ENCODE measurements at places on chromosomes 4 and X.

DNA sequence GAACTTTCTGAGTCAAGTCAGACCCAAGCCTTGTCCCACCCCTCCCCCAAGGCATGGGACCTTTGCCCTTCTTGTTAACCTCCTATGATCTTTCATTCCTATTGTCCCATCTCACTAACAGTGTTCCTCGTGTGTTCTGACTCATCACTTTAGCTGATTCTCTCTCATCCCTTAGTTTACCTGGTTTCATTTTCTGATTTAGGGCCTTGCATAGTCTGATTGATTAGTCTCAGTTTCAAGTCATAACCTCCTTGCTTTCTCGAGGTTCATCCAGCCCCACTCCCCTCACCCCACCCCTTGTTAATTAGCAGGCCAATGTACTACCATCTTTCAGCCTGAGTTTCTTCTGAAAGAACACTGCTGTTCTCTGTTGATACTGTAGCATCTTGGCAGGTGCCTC lies 517.4 kb downstream of the RPA4 start:
- no peak for DNase-seq

- no peak for DNase-seq
These were observed 13.8 kb upstream of the ADAMTS3 start for GRCh38 chr4:72582853-72583252.

GRCh38 chr4:184732126-184732525 lies 1.8 kb downstream of the CENPU start:
- DNase-seq = no peak

GRCh38 chr4:161664740-161665139 lies 499.1 kb downstream of the FSTL5 start:
- DNase-seq = no peak

DNA sequence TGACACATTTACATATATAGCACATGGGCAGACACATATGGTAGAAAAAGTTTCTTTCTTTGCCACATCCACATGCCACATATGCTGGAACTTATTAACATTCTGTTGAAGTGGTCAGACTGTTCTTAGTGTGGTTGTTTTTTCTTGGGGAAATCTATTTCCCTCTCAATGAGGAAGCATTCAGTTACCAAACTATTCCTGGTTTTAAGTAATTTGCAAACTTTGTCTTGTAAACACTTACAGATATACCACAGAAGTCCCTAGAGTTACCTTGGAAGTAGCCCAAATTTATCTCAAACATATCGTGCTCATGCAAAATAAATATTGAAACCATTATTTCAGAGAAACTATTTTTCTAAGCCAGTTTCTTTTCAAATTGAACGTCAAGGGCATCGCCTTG lies 625.5 kb upstream of the INTU start:
- no peak for DNase-seq

DNA sequence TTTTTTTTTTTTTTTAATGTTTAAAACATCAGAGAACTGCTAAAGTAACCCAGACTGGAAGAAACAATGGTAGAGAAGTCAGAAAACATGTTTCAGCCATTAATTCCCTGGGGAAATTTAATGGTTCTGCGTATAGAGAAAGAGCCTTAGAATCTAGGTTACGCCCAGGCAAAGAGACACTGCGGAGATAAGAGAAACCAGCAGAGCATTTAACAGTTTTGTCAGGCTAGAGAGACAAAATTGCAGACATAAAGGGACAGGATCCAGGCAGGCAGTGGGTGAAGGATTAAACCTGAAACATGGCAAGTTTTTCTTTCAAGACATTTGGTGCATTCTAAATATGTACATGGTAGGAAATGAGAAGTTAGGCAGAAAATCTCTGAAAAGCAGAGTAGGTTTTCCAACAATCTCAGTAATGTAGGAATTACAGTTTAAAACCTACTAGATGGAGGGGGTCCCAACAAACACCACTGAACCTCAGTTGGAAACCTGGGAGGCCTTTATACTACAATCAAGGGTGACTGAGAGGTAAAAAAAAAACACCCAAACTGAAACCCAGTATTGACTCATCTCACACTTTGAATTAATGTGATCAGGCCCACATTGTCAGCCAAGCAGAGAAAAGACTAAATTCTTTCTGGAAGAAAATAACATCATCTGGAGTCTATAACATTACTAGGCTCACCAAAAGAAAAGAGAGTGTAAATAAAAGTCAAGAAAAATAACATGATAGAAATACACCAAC lies 254.2 kb upstream of the NWD2 start:
- no peak for DNase-seq

DNA sequence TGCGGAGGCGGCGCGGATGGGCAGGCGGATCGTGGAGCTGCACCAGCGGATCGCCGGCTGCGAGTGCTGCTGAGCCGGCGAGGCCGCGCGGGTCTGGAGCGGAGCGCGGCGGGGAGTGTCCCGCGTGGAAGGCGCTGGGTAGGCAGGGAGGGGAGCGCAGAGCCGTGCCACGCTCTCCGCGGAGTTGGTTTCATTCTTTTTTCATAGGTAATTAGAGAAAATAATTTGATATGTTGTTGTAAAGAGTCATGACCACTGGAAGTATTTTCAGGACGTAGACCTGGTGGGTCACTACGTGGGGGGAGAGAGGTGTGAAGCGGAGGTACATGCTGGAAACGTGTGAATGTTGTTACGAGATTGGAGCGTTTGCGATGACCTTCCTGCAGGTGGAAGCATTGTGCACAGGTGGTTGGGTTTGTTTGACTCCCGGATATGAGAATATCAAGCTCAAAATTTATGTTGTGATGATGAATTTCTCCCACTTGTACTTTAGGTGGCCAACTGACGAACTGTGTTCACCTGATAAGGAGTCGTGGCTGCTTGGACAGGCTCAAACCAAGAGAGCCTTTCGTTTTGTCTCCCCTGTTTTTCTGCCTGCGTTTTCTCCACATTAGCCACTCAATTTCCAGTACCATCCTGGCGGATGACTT lies 19.1 kb upstream of the S100P start:
- DNase-seq = no peak

- no peak for DNase-seq
These were observed 423 bp downstream of the RPL39 start for GRCh38 chrX:119790977-119791436.

DNA sequence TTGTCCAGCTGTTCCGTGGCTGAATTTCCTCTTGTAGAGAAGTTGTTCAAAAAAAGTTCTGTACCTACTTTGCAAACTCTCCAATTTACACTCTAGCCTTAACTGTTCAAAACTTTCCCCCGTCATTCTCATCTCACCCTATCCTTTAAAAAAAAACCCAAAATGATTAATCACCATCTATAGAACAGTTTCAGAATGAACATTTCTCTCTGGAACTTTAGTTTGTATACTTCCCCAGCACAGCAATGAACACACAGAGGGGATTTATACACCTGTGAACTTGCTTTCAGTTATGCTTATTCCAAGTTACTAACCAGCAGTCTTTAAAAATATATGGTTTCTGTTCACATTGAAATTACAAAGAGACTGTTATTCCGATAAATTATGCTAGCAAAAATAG lies 1.2 kb downstream of the GEMIN8 start:
- DNase-seq = no peak

DNA sequence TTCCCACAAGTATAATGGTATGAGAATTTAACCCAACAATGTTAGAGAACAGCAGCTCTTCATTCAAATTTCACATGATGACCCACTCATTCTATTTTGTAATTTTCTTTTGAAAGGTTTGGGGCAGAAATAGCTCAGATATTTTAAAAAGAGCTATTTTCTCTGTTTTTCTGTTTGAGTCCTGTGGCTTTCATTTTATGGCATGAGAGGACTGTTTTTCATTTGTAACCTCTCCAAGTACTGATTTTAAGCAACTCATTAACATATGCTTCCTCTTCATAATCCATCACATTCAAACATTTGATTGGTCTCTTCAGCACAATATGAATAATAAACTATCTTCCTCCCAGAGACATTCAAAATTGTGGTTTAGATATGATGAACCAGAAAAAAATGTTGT lies 129.0 kb upstream of the TEX13A start:
- no peak for DNase-seq

- DNase-seq = no peak
These were observed 209.5 kb upstream of the AFF2 start for GRCh38 chrX:148290931-148291330.

DNA sequence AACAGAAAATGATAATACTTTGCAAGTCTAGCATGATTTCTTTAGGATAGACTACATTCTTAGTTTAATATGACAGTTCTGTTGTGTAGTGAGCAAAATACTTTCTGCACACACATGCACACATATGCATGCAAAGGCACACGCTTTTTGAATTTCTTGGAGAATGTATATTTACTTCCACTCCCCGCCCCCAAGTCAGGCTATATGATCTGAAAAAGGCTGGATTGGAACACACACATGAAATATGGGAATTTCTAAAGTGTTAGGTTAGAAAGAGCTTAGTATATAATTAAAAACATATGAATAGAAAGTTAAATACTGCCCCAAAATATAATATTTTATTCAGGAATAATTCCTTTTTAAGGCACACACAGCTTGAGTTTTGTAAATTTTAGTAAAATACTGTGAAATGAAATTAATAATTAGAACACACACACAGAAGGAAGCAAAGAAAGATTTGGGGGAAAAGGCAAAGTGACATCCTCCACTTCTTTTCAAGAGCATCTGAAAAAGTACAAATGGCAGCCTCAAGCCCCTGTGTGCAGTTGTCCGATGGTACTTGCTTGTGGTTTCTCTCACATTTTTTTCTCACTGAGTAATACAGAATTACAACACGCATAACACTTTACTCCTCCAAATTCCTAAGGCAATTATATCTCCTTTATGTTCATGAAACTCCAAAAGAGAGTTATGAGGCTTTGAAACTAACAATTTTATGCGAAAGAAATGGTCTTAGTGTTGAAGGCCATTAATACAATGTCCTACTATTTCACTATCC lies 228.9 kb upstream of the ETNPPL start:
- no peak for DNase-seq

- DNase-seq = no peak
These were observed 58.6 kb upstream of the USP9X start for GRCh38 chrX:41026702-41027078.

- DNase-seq = no peak
These were observed 110.5 kb downstream of the KLHL8 start for GRCh38 chr4:87109945-87110344.

GRCh38 chrX:130295519-130296296 lies 27.0 kb upstream of the ZNF280C start:
- no peak for DNase-seq

- no peak for DNase-seq
These were observed 55.3 kb upstream of the GNRHR start for GRCh38 chr4:67809502-67809901.

DNA sequence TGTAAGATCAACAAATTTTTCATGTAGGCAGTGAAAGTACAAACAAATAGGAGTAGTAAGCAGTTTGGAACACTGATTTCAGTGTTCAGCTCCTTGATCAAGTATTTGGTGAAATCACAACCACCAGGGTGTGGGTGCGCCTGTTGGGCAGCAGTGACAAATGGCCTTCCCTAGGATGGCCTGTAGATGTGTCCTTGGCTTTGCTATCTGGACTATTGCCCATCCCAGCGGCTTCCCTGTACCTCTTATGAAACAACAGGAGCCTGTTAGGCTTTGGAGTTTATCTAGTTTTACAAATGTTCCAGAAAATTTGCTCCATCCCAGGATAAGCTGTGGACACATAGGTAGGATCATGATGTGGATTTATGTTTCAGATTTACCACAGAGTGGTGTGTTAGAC lies 216.8 kb upstream of the FAT1 start:
- DNase-seq = no peak

DNA sequence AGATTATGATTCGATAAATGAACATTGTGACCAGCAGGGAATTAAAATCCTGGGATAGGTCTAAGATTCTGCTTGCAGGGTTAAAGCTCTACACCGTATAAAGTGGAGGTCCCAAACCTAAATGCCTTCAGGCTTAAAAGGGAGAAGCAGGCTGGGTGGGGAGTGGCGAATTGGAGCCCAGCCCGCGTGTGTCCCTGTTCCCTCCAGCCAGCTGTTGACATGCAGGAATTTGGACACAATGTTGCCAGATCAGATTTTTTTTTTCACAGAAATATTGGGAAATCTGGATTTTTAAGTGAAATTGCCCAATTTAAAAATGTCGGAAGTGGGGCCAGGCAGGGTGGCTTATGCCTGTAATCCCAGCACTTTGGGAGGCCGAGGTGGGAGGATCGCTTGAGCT lies 60.5 kb downstream of the ELF4 start:
- no peak for DNase-seq

GRCh38 chrX:20753076-20753475 lies 486.4 kb upstream of the RPS6KA3 start:
- no peak for DNase-seq

- no peak for DNase-seq
These were observed 305.9 kb downstream of the IDS start for GRCh38 chrX:149198980-149199732.

GRCh38 chr4:83865417-83866150 lies 329.7 kb downstream of the GPAT3 start:
- DNase-seq = no peak

- no peak for DNase-seq
These were observed 55.7 kb upstream of the PPARGC1A start for GRCh38 chr4:23945451-23946017.

GRCh38 chr4:55819634-55820033 lies at the start of gene EXOC1L:
Gene EXOC1L, plus strand, starts transcription at chr4:55819790. Its CDS starts 237 bp downstream, at chr4:55820027.
- DNase-seq = no peak

GRCh38 chrX:153608806-153609205 lies 9.9 kb upstream of the CCNQ start:
- no peak for DNase-seq

DNA sequence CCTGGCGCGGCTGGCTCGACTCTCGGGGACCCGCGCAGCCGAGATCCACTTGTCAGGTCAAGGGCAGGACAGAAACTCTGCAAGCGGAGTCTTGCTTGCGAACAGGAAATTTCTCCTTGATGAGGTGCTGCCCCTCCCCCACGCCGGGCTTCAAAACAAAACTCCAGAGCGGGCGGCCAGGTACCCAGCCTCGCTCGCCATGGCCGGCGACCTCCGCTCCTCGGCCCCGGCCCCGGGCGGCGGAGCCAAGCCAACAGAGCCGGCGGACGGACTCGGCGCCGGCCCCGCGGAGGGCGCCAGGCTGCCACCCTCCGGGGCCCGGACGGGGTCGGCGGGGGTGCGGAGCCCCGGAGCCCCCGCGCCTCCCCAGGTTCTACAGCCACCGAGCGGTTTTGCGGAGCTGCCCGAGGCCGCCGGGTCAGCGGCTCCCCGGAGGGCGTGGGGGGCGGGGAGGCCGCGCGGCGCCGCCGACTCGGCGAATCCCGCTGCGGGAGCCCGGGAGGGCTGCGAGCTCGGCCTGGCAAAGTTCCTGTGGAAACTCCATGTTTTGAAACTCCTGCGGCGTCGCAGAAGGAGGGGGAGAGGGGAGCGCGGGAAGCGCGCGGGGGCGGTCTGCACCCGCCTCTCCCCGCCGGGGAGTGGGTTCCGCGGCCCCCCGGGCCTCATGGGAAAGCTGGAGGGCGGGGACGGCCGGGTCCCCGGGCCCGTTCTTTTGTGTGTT lies 11.7 kb upstream of the BCOR start:
- DNase-seq = no peak

- DNase-seq = no peak
These were observed 406.5 kb upstream of the CNKSR2 start for GRCh38 chrX:20967725-20968124.

DNA sequence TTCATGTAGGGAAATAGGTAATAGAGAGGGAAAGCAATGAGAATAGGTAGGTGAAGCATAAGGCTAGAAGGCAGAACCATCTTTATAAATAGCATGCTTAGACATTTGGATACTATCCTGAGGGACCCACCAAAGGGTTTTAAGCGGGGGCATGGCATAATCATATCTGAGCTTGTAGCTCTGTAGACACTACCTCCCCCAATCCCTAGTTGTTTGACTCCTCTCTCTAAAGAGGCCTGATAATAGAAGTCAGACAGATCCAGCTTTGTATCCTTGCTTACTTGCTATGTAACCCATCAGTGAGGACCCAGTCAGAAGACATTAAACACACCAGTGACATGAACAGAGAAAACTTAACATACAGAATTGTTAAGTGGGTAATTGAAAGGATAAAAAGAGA lies 58.7 kb downstream of the SCFD2 start:
- no peak for DNase-seq

All from esophagus squamous epithelium (tissue), 5 donors.